ENCODE measurements at places on chromosomes 5 and 9. TPM values are rescaled to one million over a fixed set of nuclear protein-coding genes. Genes with fewer than 3 reads are reported as not detected.

DNA sequence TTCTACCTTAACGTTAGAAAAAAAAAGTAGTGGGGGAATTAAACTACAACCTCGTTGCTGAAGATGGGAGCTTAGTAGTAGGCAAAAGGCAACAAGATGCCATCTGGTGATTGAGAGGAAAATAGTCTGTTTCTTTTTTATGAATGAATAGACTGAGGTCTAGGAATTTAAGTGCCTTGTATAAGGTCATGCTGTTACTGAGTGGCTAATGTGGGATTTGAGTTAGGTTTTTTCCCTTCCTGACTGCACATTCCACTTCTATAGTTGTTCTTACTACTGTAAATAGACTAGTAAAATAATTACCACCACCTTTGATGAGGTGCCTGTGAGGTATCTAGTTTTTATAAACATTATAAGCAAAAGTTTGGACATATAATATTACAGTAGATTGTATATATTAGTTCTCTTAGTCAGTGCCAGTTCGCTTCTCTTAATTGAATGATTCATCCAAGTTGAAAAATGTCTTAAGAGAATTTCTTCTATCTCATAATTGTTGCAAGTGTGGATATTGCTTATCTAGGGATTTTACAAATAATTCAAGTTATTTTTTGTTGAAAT, 19.1 kb downstream of the FSD1L start:
- DNase-seq, result no peak

GRCh38 chr9:123423311-123423640, 67.3 kb downstream of the CRB2 start:
- DNase-seq, result no peak

TICAM2 gene
- total RNA-seq, result 1.6 TPM

GRCh38 chr5:168528521-168529373, at the start of gene FBLL1:
Gene FBLL1 (plus strand): TSS chr5:168529305. CDS start chr5:168529505, 200 bp downstream.
- DNase-seq, result no peak

TTLL11 gene
- total RNA-seq, result 4.8 TPM

DNA sequence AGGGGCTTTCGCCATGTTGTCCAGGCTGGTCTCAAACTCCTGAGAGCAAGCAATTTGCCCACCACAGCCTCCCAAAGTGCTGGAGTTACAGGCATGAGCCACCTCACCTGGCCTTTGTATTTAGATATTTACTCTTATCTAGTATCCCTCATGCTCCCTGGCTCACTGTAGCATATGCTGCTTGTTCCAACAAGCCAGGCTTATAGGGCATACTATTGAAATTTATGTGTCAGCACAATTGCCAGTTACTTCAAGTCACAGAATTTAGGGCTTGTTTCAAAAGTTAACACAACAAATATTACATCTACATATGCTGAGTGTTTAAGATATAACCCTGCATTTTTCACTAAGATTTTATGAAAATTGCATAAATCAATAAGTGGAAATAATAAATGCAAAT, 469.2 kb upstream of the ZNF608 start:
- DNase-seq, result no peak

PITX1 gene
- total RNA-seq, result 80.2 TPM

FREM1 gene
- 60.5 TPM for total RNA-seq

DNA sequence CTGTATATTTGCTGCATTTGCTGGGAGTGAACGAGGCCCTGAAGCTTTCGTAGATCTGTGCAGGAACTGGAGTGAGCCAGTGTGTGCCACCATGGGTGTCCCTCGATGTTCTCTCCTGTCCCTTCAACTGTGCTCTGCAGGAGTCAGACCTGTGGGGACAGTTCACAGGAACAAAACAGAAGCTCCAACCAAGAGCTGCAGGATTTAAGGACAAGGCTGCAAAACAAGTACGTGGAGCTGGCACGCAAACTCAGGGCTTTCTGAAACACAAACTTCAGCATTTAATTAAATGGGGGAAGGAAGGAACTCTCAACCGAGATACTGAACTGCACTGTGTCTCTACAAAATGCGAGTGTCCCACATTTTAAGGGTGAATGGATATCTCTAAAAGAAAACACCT, 24.2 kb downstream of the BASP1 start:
- no peak for DNase-seq

EQTN gene
- total RNA-seq, result 1.4 TPM

DNA sequence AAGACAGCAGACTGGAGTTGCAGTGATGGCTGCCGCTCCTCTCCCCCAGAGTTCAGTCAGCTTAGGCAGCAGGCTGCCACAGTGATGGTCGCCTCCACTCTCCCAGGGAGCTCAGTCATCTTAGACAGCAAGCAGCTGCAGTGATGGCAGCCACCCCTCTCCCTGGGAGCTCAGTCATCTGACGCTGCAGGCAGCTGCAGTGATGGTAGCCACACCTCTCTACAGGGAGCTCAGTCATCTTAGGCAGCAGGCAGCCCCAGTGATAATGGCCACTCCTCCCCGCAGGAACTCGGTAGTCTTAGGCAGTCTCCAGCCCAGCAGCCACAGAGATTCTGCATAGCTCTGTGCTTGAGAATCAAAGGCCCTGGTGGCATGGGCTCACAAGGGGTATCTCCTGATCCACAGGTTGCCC, 582.7 kb downstream of the DTWD2 start:
- DNase-seq, result no peak

UBE2QL1 gene
- total RNA-seq, result 4.4 TPM

DNA sequence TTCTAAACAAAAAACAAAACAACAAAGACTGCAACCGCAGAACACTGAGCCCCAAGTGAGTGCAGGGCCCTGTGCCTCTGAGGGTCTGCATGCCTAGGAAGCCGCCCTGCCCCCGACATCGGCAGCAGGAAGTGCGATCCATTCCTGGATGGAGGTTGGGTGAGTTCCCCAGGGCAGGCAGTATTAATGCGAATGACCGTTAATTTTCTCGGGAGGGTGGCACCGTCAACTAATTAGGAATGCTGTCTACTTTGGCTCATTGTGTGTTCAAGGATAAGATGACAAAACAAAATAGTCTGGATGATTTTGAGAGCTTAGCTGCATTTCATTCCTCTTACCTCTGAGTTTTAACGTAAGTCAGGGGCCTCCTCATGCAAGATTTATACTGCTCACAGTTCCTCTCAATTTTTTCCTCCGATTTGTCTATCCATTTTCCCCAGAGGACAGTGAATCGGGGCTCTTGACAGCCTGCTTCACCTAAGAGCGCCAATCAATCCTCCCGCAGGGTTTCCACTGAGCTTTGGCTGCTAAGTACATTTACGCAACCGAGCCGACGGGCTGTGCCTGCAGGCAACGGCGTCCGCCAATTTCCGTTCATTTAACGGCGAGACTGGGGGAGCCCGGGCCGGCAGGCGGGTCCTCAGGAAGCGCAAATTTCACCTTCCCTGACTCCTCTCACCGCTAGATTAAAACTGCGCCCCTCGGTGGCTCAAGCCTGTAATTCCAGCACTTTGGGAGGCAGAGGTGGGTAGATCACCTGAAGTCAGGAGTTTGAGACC, 2.9 kb upstream of the NXNL2 start:
- peak; percentile 54 for DNase-seq

DNA sequence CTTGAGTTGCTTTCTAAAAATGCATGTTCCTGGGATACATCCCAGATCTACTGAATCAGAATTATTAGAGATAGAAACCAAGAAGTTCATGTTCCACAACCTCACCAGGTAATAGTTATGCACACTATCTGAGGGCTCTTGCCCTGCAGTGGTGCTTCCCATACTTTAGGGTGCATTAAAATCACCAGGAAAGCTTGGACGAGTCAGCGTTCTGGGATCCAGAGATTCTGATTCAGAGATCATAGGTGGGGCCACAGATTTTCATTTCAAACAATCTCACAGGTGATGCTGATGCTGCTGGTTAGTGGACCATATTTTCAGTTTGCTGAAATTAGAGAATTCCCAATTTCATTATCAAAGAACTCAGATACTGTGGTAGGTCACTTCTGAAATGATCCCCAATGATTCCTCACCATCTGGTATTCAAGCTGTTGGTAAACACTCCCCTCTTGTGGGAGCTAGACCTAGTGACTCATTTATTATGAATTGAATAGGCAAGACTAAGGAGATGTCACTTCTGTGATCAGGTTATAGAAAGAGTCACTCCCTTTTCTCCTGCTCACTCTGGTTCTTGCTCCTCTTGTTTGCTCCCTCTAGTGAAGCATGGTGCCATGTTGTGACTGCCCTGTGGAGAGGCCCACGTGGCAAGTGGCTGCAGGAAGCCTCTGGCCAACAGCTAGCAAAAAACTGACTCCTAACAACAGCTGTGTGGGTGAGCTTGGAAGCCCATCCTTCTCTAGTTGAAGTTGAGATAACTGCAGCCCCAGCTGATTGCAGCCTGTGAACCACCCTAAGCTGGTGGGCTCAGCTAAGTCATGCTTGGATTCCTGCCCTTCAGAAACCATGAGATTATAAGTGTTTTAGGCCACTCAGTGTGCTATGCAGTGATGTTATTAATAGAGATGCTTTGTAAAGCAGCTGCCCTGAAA, 59.8 kb downstream of the SH3TC2 start:
- no peak for DNase-seq

- no peak for DNase-seq
Observed at GRCh38 chr9:31084350-31084749, 1300.1 kb upstream of the ACO1 start.

ZNF300 gene
- total RNA-seq, result 15.6 TPM

LHX6 gene
- 0.09 TPM for total RNA-seq

GRCh38 chr5:135426102-135427082, 20.8 kb downstream of the DCANP1 start:
- DNase-seq, result no peak

DNA sequence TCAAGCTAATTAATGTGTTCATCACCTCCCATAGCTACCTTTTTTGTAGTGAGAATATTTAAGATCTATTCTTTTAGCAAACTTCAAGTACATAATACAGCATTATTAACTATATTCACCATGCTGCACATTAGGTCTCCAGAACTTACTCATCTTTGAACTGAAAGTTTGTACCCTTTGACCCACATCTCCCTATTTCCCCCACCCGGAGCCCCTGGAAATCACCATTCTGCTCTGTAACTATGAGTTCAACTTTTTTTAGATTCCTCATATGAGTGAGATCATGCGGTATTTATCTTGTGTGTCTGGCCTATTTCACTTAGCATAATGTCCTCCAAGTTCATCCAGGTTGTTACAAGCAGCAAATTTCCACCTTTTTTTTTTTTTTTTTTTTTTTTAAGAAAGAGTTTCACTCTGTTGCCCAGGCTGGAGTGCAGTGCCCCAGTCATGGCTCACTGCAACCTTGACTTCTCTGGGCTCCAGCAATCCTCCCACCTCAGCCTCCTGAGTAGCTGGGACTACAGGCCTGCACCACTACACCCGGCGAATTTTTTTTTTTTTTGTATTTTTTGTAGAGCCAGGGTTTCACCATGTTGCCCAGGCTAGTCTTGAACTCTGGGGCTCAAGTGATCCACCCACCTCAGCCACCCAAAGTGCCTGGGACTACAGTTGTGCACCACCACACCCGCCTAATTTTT, 100.4 kb upstream of the SAP30L start:
- DNase-seq, result no peak

DNA sequence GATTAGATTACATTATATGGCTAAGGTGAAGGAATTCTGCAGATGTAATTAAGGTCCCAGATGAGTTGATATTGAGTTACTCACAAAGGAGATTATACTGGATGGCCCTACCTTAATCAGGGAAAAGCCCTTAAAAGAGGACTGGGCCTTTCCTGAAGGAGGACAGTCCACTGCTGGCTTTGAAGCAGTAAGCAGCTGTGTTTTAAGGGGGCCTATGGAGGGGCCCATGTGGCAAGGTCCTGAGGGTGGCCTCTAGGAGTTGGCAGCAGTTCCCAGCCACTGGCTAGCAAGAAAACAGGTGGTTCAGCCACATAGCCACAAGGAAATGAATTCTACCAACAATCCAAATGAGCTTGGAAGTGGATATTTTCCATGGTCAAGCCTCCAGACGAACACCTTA, 36.4 kb upstream of the GDNF start:
- DNase-seq, result no peak

TNFSF8 gene
- not detected for total RNA-seq

- no peak for DNase-seq
Observed at GRCh38 chr5:135533334-135533733, 2.4 kb downstream of the NEUROG1 start.

CTNND2 gene
- total RNA-seq, result 6.0 TPM

DNA sequence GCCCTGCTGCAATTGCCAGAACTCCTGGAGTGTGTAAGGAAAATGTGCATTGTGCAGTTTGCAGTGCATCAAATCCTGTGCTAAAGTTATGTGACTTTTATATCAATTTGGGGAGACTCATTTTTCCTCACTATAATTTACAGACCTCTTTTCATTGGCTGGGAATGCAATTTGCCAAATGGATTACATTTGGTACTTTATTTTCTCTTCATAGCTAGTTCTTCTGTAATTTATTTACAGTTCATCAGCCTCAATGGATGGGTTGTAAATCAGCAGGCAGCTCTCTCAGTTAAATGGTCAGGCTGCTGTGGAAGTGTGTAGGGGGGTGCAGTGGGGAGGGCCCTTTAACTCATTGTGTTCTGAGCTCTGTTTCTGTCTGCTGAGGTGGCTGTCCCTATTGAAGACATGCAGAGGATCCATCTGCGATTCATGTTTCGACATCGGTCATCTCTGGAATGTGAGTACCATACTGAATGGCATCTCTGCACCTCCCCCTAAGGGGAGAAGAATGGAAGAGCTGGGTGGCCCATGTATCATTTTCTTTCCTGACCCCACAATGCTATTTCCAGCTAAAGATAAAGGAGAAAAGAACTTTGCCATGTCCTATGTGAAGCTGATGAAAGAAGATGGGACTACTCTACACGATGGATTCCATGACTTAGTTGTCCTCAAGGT, 74.6 kb downstream of the DOCK2 start:
- no peak for DNase-seq

SEMA6A gene
- 129 TPM for total RNA-seq

IFNB1 gene
- not detected for total RNA-seq

DNA sequence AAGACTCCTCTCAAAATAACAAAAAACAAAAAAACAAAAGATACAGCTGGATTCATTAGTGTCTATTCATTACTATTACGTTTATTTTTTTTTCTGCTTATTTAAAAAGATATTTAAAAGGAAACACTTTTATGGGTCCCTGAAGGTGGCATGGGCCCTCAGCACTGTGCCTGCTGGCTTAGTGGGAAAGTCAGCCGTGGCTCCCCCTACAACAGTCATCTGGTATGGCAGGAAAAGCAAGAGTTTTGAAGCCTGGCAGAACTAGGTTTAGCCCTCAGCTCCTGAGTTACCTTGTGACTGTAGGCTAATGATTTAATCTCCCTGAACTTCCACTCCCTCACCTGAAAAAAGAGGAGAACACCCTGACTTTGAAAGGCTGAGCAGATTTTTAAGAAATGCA, 135.6 kb downstream of the GOLPH3 start:
- no peak for DNase-seq

IL17B gene
- total RNA-seq, result not detected

DNA sequence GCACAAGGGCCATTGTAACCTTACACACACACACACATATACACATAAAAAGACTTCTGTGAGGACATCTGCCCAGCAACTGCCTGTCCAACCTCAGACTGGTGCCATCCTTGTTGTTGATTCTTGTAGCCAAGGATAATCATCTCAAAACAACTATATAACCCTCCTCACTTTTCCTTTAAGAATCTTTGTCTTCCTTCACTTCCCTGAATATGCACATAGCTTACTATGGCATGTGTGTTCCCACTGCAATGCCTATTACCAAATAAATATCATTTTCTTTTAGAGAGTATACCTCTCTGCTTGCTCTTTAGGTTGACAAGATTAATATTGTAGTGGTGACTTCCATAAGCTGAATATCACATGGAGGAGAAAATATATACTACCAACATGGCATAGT, 55.2 kb downstream of the APBA1 start:
- DNase-seq, result no peak

TNC gene
- total RNA-seq, result 20.1 TPM

Data from mesothelial cell of epicardium (in vitro differentiated cells).